AG04449 (cell line): ENCODE measurements at places on chromosomes 7 and 10.
A peak's percentile ranks its signal among the peaks of the same experiment; 100 is the strongest.

GRCh38 chr10:43278216-43278615 is 11.4 kb upstream of the RASGEF1A start:
- no peak for DNase-seq

- DNase-seq, result no peak
These were observed 2.2 kb downstream of the CDC123 start for GRCh38 chr10:12198156-12198555.

GRCh38 chr7:116663744-116664143 is 8.3 kb upstream of the MET start:
- no peak for DNase-seq

DNA sequence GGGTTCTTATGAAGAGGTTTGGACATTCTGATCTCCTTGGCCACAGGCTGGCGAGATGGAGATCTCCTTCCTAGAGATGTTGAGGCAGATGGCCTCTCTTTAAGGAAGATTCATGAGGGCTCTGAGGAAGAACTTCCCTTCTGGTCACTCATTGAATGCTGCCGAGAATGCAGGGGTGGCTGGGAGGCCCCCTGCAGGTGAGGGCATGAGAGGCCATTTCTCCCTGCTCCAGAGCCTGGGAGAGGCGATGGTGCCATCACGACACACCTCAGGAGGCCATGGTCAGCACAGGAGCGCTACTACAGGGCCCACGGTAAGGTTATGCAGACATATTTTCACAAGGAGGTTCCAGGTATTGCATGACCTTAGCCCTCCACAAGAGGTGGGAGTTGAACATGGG is 40.2 kb downstream of the CXCL12 start:
- DNase-seq, result no peak

DNA sequence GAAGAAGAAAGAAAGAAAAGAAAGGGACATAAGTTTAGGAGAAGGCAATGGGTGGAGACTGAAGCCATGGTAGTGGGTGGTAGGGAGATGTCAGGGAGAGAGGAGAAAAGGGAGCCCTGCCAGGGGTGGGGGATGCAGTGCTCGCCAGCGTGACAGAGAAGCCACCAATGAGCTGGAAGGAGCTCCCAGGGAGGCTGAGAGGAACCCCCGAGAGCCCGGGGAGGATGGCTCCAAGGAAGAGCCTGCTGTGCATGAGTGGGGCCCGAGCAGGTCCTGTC is 141.2 kb upstream of the SHH start:
- no peak for DNase-seq

DNA sequence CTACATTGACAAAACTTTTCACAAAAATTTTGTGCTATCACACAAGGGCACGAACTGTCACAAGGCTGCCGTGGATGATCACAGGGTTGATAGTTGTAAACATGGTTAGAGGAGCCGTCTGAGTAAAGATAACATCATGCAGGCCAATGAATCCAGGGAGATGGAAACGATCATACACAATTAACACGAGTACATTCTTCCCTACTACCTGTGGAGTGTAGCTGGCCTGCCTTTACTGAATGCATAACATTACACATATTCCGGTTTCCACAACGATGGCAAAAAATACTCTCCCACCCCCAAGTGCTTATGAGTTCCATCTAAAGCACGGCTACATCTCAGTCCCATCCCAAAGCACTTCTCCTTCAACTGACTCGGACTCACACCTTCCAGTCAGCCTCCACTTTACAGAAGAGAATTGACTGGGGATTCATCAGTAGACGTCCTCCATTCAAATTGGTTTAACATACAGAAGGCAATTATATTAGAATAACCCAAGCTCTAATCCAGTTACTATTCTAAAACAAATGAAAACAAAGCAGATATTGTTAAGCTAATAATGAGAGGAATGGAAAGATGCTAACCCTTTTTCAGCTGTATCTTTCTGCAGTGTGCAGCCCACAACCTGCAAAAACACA is 69.0 kb downstream of the EZH2 start:
- DNase-seq, result no peak

GRCh38 chr7:133530682-133531081 is 277.8 kb downstream of the EXOC4 start:
- DNase-seq, result peak; percentile 46

GRCh38 chr7:87058744-87059524 is 520 bp downstream of the ELAPOR2 start:
- no peak for DNase-seq

DNA sequence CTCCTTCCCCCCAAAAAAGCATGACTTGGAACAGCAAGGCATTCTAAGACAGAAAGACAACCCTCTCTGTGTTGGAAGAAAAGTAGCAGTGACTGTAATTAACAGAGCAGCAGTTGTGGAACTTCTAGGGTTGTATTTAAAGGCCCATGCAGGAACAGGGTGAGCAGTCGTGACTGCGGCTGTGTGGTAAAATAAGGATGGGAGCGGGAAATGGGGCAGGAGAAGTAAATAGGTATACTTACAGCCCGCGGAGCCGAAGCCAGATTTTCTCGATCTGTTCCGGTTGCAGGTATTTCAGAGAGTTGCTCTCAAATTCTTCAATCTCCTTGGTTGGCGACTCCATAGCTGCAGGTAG is 179 bp downstream of the PDE1C start:
- no peak for DNase-seq
